Immature natural killer cell (primary cell): ENCODE measurements at places on chromosomes 4 and X. TPM values are rescaled to one million over a fixed set of nuclear protein-coding genes. Genes with fewer than 3 reads are reported as not detected.

The P2RY4 gene
- not detected for polyA plus RNA-seq

DNA sequence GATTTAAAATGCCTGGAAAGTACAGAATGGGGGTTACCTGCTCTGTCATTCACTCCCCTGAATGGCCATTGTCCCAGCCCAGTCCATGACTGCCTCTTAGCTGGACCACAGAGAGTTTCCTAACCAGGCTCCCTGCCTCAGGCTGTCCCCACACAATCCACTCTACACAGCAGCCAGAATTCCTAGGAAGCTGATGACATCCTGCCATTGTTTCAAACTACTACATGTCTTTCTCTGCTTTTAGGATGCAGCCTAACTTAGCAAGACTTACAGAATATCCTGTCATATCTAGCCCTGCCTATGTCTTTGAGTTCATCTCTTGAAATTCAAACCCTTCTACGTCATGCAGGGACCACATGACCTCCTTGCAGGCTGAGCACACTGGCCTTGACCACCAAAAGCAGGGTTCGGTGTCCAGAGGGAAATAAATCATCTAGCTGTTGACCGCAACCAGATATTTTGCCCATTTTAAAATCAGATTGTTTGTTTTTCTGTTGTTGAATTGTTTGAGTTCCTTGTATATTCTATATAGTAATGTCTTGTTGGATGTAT lies 16.1 kb upstream of the CRMP1 start:
- DNase-seq, result no peak
- peaks cover 9% of the 10 kb centered on the region for H3K27me3 ChIP-seq
- H3K4me1 ChIP-seq, result no peaks in the 10 kb centered on the region
- H3K27ac ChIP-seq, result no peak overlapping the region
- no peaks in the 10 kb centered on the region for H3K36me3 ChIP-seq

The SPOCK3 gene
- not detected for polyA plus RNA-seq

DNA sequence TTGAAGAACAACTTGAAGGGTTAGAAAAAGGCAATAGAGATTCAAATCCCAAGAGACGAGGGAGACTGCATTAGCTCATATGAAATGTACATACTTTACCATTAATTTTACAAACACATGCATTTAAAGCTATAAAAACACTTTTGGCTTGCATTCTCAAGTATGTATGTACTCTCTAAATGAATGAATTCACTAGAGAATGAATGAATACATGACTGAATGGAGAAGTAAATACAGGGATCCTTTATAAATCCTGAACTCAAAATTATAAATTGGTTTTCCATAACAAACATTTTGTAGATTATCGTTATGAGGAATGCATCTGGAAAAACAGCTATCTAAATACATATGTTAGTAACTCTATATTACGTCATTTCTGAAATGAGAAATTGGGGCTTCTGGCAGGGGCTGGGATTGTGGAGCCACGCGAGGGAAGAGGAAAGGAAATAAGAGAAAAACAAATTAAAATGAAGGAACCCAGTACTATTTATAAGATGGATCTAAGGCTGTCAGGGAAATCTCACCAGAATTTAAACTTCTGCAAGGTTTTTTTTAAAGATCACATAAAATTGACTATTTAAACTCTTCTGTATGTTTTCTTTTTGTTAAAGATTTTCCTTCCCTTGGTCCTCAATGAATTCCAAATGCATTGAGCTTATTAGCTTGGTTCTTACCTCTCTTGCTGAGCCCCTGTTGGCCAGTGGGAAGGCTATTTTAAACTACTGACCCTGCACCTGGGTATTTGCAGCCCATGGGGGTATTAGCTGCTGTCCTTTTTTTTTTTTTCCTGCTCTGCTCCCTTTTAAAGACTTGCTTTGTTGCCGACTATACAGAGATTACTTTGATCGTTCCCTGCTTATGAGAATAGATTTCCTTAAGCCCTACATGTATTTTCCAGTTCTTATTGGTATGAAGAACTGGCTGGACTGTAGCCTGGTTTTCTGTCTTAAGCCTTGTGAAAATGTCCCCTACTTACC lies 207.8 kb downstream of the ADGRL3 start:
- H3K27ac ChIP-seq, result no peak overlapping the region
- H3K4me1 ChIP-seq, result no peaks in the 10 kb centered on the region
- no peak overlapping the region for H3K4me3 ChIP-seq
- no peaks in the 10 kb centered on the region for H3K27me3 ChIP-seq
- H3K36me3 ChIP-seq, result no peaks in the 10 kb centered on the region

GRCh38 chr4:73704314-73705055 lies 35.9 kb upstream of the CXCL8 start:
- no peaks in the 10 kb centered on the region for H3K4me1 ChIP-seq
- H3K36me3 ChIP-seq, result no peaks in the 10 kb centered on the region
- no peak overlapping the region for H3K27ac ChIP-seq
- DNase-seq, result no peak

The PHKA2 gene
- polyA plus RNA-seq, result 4.4 TPM

GRCh38 chr4:87950936-87951511 lies 24.5 kb upstream of the SPP1 start:
- no peaks in the 10 kb centered on the region for H3K36me3 ChIP-seq
- no peak overlapping the region for H3K27ac ChIP-seq
- DNase-seq, result no peak

DNA sequence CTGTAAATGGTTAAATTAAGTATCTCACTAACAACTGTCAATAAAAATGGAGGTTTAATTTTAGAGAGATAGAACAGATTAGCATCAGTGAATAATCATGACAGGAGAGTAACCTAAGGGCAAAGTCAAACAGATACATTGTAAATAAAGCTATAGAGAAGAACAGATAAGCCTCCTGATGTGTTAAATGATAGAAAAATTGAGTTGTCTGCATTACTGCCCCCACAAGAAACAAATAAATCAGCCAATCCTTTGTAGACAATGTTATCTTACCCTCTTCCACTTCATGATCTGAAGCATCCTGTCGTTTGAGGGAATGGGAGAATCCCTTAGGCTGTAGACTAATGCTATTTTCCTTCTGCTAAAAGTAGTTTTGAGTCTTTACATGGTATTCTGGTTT lies 147.8 kb downstream of the PCDH18 start:
- H3K36me3 ChIP-seq, result no peaks in the 10 kb centered on the region
- H3K4me1 ChIP-seq, result no peaks in the 10 kb centered on the region
- H3K4me3 ChIP-seq, result no peak overlapping the region
- DNase-seq, result no peak

The GABRA4 gene
- not detected for polyA plus RNA-seq

The FGA gene
- polyA plus RNA-seq, result not detected

- DNase-seq, result no peak
- H3K27me3 ChIP-seq, result no peaks in the 10 kb centered on the region
- H3K4me1 ChIP-seq, result no peaks in the 10 kb centered on the region
Observed at GRCh38 chr4:154506253-154506652, 14.7 kb upstream of the DCHS2 start.

- peaks cover 1% of the 10 kb centered on the region for H3K27me3 ChIP-seq
- H3K4me1 ChIP-seq, result peaks cover 25% of the 10 kb centered on the region
- H3K27ac ChIP-seq, result no peak overlapping the region
- DNase-seq, result no peak
Observed at GRCh38 chr4:159201168-159201567, 98.3 kb downstream of the RAPGEF2 start.

GRCh38 chr4:8891646-8892555 lies 20.3 kb upstream of the HMX1 start:
- H3K4me3 ChIP-seq, result no peak overlapping the region
- DNase-seq, result no peak
- no peak overlapping the region for H3K27ac ChIP-seq
- H3K36me3 ChIP-seq, result no peaks in the 10 kb centered on the region
- H3K27me3 ChIP-seq, result peaks cover 12% of the 10 kb centered on the region
